ENCODE measurements at places on chromosomes 16 and 17.

- H3K4me1 ChIP-seq: peaks cover 19% of the 10 kb centered on the region
- H3K27ac ChIP-seq: peak overlapping the region; percentile 74
- peak overlapping the region; percentile 72 for H3K4me3 ChIP-seq
- H3K36me3 ChIP-seq: no peaks in the 10 kb centered on the region
These were observed 1.9 kb downstream of the GPR142 start for GRCh38 chr17:74369221-74369620.

DNA sequence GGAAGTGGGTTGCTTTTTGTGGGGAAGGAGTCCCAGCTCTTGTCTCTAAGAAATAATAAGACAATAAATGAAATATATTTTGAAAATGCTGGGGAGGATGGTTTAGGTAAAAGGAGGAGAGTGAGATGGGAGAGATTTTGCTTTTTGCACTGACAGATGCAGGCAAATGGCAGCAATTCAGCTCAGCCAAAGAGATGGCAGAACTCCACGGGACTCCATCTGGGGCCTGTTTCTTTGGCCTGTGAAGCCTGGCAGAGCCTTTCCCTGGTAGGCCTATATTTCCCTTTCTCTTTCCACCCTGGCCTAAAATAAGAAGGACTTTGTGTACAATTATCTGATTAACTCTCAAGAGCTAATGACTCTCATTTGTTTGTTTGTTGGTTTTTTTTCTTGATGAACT, 1525.1 kb downstream of the CDH11 start:
- no peak for DNase-seq
- no peaks in the 10 kb centered on the region for H3K27me3 ChIP-seq

GRCh38 chr17:73293480-73293911, 18.3 kb downstream of the CDC42EP4 start:
- peaks cover 20% of the 10 kb centered on the region for H3K4me1 ChIP-seq
- no peaks in the 10 kb centered on the region for H3K36me3 ChIP-seq
- H3K4me3 ChIP-seq: no peak overlapping the region
- DNase-seq: no peak
- H3K27ac ChIP-seq: no peak overlapping the region
- H3K27me3 ChIP-seq: peaks cover 2% of the 10 kb centered on the region

DNA sequence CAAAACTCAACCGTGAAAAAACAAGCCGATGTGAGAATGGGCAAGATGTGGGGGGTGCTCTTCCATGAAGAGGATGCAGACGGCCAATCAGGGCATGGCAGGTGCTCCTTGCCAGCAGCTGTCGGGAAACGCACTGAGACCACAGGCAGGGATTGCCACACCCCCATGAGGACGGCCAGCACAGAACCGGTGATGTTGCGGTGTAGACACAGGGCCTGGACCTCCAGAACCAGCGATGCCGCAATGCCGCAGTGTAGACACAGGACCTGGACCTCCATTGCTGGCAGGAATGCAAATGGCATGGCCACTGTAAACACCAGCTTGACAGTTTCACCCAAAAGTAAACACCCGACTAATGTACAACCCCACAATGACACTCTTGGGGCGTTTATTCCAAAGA, 164.9 kb downstream of the BANP start:
- peaks cover 8% of the 10 kb centered on the region for H3K4me1 ChIP-seq
- no peaks in the 10 kb centered on the region for H3K36me3 ChIP-seq
- no peak overlapping the region for H3K27ac ChIP-seq
- no peak overlapping the region for H3K4me3 ChIP-seq

DNA sequence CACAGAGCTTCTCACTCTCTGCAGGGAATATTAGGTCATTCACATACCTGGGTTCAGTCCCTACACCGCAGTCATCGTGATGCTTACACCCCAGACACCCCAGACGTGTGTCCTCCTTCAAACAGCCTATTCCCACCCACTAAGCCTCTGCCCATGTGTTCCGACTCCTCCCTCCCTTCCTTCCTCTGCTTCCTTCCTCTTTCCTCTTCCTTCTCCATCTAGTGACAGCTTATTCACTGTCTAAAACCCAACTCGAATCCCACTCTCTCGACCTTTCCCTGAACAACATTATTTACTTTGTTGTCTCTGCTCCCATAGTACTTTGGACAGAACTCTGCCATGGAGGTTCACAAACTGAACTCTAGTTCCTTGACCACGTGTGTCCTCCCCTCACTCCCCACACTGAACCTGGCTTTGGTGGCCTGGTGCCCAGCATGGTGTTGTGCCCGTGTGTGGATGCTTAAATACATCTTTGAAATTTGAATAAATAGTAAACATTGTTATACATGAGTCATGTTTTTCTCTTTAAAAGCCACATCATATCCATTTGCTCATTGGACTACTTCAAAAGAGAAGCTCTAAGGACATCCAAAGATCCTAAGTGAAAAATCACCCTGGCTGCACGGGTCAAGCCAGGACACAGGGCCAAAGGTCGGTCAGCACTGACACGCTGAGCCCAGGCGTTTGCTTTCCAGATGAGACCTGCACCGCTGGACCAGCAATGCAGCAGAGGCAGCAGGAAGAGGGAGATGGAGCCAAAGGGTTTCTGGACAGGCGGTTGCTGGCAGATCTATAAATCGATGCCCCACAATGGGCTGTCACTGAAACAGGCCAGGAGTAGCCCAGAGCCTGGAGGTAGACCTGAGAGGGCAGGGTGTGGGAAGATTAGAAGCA, 14.1 kb upstream of the G6PC1 start:
- H3K27ac ChIP-seq: no peak overlapping the region
- no peak overlapping the region for H3K4me3 ChIP-seq
- H3K27me3 ChIP-seq: peaks cover 7% of the 10 kb centered on the region
- no peaks in the 10 kb centered on the region for H3K4me1 ChIP-seq
- DNase-seq: no peak

- H3K27me3 ChIP-seq: no peaks in the 10 kb centered on the region
- H3K27ac ChIP-seq: no peak overlapping the region
- no peak overlapping the region for H3K4me3 ChIP-seq
- no peaks in the 10 kb centered on the region for H3K36me3 ChIP-seq
- no peak for DNase-seq
- H3K4me1 ChIP-seq: peaks cover 2% of the 10 kb centered on the region
These were observed 95.0 kb downstream of the HIC1 start for GRCh38 chr17:2149934-2150333.

DNA sequence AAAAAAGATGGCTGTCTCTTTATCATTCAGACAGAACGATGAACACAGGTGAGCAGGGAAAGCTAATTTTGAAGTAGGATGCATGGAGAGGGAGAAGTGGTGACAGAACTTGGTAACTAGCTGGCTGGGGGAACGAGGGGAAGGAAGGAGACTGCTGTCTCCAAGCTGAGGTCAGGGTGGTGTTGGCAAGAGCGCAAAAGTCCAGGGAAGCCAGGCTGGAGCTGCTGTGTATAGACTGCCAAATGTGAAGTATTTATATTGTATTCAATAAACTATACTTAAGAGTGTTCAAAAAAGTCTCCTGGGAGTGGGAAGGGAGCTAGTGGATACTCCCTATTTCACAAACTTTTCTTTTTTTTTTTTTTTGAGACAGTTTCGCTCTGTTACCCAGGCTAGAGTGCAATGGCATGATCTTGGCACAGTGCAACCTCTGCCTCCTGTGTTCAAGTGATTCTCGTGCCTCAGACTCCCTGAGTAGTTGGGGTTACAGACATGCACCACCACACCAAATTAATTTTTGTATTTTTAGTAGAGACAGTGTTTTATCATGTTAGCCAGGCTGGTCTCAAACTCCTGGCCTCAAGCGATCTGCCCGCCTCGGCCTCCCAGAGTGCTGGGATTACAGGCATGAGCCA, 8.2 kb downstream of the TMEM106A start:
- peaks cover 6% of the 10 kb centered on the region for H3K36me3 ChIP-seq
- DNase-seq: no peak
- no peak overlapping the region for H3K27ac ChIP-seq

- no peak overlapping the region for H3K27ac ChIP-seq
- H3K36me3 ChIP-seq: no peaks in the 10 kb centered on the region
- no peak overlapping the region for H3K4me3 ChIP-seq
These were observed 12.4 kb downstream of the CBFA2T3 start for GRCh38 chr16:88964636-88965035.

GRCh38 chr17:73958453-73958852, 245.0 kb upstream of the RPL38 start:
- no peak overlapping the region for H3K27ac ChIP-seq
- no peaks in the 10 kb centered on the region for H3K4me1 ChIP-seq
- no peak overlapping the region for H3K4me3 ChIP-seq
- H3K36me3 ChIP-seq: no peaks in the 10 kb centered on the region
- H3K27me3 ChIP-seq: no peaks in the 10 kb centered on the region

- H3K4me3 ChIP-seq: peak overlapping the region; percentile 28
- peaks cover 61% of the 10 kb centered on the region for H3K4me1 ChIP-seq
- peak overlapping the region; percentile 96 for H3K27ac ChIP-seq
- H3K27me3 ChIP-seq: no peaks in the 10 kb centered on the region
- H3K36me3 ChIP-seq: peaks cover 10% of the 10 kb centered on the region
These were observed 5.1 kb downstream of the GGA2 start for GRCh38 chr16:23505180-23505665.

DNA sequence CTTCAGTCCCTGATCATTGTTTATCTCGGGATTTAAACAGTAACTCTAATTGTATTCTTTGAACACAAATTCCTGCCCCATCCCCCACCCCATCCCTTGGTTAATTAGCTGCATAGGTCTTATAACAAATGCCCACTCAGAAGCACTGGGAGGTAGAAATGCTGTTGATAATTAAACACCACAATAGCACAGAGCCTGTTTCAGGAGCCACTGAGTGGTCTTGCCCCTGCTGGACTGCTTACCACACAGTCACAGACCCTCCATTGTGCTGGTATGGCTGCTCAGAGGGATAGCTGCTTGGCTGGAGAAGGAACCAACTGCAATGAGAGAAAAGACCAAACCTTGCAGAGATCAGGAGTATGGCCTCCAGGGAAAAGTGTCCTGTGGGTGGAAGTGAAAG, 214.1 kb downstream of the ANKFN1 start:
- no peaks in the 10 kb centered on the region for H3K4me1 ChIP-seq
- no peak for DNase-seq
- H3K27ac ChIP-seq: no peak overlapping the region
- no peaks in the 10 kb centered on the region for H3K36me3 ChIP-seq
- no peak overlapping the region for H3K4me3 ChIP-seq

GRCh38 chr16:59907611-59908010, 1173.5 kb upstream of the GOT2 start:
- no peaks in the 10 kb centered on the region for H3K27me3 ChIP-seq
- no peak overlapping the region for H3K4me3 ChIP-seq
- DNase-seq: no peak
- H3K4me1 ChIP-seq: no peaks in the 10 kb centered on the region
- H3K36me3 ChIP-seq: no peaks in the 10 kb centered on the region

- H3K4me3 ChIP-seq: peak overlapping the region; percentile 16
- DNase-seq: no peak
- H3K27me3 ChIP-seq: no peaks in the 10 kb centered on the region
- peaks cover 42% of the 10 kb centered on the region for H3K4me1 ChIP-seq
- H3K36me3 ChIP-seq: peaks cover 77% of the 10 kb centered on the region
- peak overlapping the region; percentile 96 for H3K27ac ChIP-seq
These were observed 31.9 kb upstream of the CPNE2 start for GRCh38 chr16:57060323-57061083.

DNA sequence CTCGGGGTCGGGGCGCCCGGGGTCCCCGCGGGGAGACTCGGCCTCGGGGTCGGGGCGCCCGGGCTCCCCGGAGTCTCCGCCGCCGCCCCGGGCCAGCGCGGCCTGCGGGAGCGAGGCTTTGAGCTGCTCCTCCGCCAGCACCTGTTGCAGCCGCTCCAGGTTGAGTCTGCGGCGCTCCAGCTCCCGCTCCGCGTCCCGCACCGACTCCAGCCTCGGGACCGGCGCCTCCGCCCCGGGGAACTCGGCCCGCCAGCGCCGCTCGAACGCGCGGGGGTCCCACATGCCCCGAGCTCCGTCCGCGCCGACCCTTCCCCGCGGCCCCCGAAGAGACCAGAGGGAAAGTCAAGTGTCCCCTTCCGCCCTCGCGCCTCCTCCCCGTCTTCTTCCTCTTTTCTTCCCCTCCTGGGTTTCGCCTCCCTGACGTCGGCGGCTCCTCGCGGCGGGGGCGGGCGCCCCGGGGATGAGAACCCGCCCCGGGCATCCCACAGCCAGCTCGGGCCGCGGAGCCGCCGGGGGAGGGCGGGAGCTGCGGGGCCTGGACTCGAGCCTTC, 40.8 kb upstream of the BHLHA9 start:
- H3K27me3 ChIP-seq: peaks cover 44% of the 10 kb centered on the region
- H3K36me3 ChIP-seq: peaks cover 2% of the 10 kb centered on the region
- no peak overlapping the region for H3K27ac ChIP-seq

GRCh38 chr17:1251866-1252608, 18.2 kb upstream of the BHLHA9 start:
- DNase-seq: no peak
- H3K4me3 ChIP-seq: peak overlapping the region; percentile 42
- peaks cover 8% of the 10 kb centered on the region for H3K4me1 ChIP-seq
- peaks cover 11% of the 10 kb centered on the region for H3K27me3 ChIP-seq
- no peak overlapping the region for H3K27ac ChIP-seq

DNA sequence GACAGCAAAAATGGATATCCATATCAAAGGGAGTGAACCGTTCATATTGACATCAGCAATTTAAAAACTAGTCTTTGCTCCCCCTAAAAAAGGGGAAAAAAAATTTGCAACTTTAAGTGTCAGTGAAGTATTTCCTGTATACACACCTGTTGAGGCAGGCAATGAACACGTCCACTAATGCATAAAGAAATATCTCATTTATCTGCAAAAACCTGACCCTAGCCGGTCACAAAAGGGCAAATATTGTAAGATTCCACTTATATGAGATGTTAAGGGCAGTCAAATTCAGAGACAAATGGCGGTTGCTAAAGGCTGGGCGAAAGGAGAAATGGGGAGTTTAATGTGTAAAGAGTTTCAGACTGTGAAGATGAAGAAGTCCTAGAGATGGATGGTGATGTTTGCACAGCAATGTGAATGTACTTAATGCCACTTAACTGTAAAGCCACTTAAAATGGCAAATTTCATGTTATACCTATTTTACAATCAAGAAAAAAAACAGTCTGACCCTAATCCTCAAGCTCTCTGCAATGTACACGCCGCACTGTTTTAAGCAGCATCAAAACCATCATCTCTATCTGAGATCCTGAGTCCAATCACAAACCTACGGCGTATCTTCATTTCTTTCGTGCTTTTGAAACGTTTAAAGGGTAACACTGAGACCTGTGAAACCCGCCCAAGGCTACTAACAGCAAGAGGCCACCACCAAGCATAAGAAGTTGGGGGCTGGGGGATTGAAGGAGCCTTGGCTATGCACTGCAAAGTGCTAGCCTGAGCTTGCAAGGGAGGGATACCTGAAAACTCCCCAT, 1.1 kb downstream of the PARN start:
- H3K36me3 ChIP-seq: peaks cover 13% of the 10 kb centered on the region
- peaks cover 39% of the 10 kb centered on the region for H3K4me1 ChIP-seq
- no peaks in the 10 kb centered on the region for H3K27me3 ChIP-seq
- peak overlapping the region; percentile 94 for H3K4me3 ChIP-seq
- peak overlapping the region; percentile 97 for H3K27ac ChIP-seq
- DNase-seq: no peak

GRCh38 chr16:51388516-51388951, 237.5 kb upstream of the SALL1 start:
- DNase-seq: no peak
- H3K27me3 ChIP-seq: peaks cover 7% of the 10 kb centered on the region
- H3K4me1 ChIP-seq: no peaks in the 10 kb centered on the region
- H3K27ac ChIP-seq: no peak overlapping the region
- no peaks in the 10 kb centered on the region for H3K36me3 ChIP-seq
- H3K4me3 ChIP-seq: no peak overlapping the region

- peak overlapping the region; percentile 19 for H3K4me3 ChIP-seq
- no peaks in the 10 kb centered on the region for H3K36me3 ChIP-seq
- peak overlapping the region; percentile 74 for H3K27ac ChIP-seq
These were observed 3.3 kb upstream of the FASN start for GRCh38 chr17:82101301-82101715.
